Stimulated activated CD4-positive, alpha-beta T cell treated with anti-CD3 and anti-CD28 coated beads, Interleukin-15, amount 100 ng/mL, for 1 hour (primary cell): ENCODE measurements at places on chromosomes 2 and 18.

DNA sequence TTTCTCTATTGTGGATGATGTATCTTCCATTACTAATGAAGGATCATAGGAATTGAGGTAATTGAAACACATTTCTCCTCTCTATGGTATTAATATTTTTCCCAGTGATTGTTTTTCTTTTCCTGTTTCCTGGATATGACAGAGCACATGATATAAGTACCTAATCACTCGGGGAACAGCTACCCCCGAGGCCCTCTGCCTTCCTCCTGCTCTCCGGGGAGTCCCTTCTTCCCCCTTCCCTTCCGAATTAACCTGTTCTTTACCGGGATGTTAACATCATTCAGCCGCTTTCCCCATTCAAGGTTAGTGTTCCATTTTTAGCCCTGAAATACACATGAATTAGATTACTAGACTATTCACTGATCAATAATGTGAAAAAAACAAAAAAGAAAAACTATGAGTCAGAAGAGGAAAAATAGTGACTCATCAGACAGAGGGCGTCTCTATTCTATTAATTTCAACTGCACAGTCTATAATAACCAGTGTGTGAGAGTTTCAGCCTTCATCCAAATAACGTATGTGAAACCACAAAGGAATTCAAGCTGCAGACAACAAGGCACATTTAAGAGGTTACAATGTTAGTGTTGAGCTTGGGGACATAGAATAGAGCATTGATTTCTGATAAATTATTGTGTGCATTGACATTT lies 450.8 kb downstream of the DLGAP1 start:
- DNase-seq, result no peak

- DNase-seq, result no peak
Measured at GRCh38 chr2:949384-950079, 1.1 kb upstream of the SNTG2 start.

DNA sequence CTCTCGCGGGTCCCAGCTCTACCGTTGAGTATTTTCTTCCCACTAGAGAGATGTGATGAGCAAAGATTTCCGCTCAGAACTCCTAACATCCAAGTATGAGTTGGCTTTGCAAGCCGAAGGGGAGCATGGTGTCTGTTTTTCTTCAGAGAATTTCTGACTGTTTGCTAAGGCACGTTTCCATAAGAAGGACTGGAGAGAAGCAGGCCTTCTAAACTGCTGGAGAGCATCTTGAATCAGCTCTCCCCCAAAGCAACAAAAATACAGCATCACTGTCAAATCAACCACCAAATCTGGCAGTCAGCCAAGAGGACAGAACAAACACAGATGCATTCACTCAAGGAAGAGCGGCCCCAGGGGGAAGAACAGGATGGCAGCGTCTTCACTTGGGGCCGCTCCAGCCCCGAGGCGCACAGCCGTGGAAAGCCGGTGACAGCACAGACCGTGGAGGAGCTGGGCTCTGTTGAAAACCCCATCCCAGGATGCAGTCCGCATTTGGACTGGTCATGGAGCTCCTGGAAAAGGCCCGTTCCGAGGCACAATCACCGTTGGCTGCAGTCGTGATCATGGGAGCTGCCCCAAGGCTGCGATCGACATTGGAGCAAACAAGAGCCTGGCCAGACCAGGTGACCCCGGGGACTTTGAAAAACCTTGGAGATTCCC lies 101.4 kb downstream of the NFATC1 start:
- DNase-seq, result no peak

DNA sequence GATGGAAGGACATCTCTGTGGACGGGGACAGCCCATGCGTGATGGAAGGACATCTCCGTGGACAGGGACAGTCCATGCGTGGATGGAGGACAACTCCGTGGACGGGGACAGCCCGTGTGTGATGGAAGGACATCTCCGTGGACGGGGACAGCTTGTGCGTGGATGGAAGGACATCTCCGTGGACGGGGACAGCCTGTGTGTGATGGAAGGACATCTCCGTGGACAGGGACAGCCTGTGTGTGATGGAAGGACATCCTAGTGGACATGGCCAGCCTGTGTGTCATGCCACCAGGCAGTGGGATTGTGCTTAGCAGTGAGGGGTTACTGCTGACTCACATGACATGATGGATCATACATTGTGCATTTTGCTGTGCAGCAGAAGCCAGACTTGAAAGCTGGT lies 30.0 kb upstream of the NFATC1 start:
- no peak for DNase-seq

DNA sequence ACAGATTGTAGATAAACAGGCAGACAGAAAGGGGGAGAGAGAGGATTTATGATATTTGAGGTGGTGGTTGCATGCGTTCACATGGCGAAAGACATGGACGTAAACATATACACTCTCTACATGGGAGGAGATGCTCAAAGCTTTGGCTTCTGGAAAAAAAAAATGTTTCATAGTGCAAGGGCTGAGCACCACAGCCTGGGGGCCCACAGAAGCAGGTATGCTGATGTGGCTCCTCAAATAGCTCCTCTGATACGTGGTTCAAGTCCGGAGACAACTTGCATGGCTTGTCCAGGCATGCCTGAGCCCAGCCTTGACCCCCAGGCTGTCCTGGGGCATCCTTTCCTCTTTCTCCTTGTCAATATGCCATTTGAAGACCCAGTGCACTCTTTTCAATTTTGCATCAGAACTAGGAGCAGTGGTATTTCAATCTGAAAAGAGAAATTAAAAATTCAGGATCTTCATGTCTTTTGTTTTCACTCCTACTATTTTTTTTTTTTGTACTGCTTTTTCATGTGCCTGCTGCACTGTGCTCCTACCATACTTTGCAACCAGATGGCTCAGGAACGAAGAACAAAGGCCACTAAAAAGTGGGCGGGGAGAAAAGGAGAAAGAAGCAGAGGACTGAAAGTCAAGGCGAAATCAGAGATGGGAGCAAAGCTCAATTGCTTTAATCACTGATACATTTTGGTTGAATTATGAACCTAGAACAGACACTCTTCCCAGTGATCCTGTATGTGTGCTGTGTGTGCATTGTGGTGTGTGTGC lies 495.7 kb upstream of the TCF4 start:
- no peak for DNase-seq

- DNase-seq, result no peak
Measured at GRCh38 chr18:48927286-48928080, 23.3 kb downstream of the SMAD7 start.

DNA sequence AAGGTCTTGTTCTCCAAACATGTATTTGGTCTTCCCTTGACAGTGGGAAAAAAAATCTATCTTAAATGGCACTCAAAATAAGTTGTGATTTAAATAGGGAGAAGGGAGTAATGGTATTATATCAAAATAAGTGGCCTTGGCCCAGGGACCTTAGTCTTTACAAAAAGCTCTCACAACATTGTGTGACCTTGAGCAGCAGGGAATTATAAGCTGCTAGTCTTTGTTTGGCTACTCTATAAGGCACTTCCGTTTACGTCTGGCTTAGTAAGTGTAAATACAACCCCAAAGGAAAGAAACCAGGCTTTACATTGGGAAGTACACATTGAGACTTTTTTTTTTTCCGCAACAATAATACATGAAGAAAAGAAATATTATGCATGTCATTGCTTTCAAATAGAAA lies 734.0 kb upstream of the LINC00305 start:
- no peak for DNase-seq

DNA sequence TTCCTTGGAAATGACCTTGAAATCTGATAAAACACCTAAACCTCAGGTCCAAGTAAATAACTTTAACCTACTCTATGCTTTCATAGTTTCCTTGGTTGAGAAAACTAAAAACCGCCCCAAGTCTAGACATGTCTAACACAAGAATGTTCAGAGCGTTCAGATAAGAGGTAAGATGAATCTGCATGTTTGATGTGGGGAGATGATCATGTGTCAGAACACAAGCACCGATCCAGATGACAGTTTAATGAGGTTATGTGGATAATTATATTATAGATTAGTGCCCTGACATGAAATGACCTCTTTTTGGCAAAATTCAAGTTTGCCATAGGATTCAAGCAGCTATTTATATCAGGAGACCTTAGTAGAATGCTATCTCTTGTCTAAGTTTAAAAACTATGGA lies 729.8 kb upstream of the SOX11 start:
- no peak for DNase-seq

DNA sequence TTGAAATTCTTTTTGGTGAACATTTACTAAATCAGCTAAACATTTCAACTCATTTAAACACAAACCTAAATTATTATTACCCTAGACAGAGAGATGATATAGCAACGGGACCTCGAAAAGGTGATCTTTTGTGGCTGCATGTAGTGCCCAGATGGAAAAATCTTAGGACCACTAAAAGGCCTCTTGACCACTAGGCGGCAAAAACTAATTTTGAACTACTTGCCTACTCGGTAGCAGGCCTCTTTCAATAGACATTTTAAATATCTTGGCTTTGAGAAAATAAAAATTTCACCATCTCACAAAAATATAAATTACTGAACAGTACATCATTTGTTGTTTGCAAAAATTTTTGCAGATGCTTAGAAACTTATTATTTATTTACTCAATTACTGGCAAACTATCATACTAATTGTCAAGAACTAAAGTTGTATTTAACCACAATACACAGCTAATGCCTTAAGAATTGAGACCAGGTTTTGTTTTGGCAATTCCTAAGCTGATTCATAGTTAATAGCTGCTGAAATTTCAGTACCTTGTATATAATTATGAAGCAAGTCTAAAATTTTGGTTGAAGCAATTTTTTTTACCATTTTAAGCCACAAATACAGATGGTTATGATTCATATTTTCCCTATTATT lies 9.4 kb downstream of the COL3A1 start:
- no peak for DNase-seq

- no peak for DNase-seq
Measured at GRCh38 chr2:218221000-218221399, 4.0 kb downstream of the ARPC2 start.

- DNase-seq, result no peak
Measured at GRCh38 chr18:77560341-77560992, 310.8 kb downstream of the GALR1 start.

- no peak for DNase-seq
Measured at GRCh38 chr2:198143793-198144192, 339.4 kb downstream of the PLCL1 start.

GRCh38 chr18:3513481-3513880 lies 63.5 kb downstream of the TGIF1 start:
- no peak for DNase-seq

GRCh38 chr2:217934321-217935131 lies 68.3 kb downstream of the TNS1 start:
- no peak for DNase-seq

GRCh38 chr2:39723946-39724827 lies 54.9 kb downstream of the THUMPD2 start:
- no peak for DNase-seq

- DNase-seq, result no peak
Measured at GRCh38 chr18:11553098-11553940, 56.1 kb upstream of the SLC35G4 start.

DNA sequence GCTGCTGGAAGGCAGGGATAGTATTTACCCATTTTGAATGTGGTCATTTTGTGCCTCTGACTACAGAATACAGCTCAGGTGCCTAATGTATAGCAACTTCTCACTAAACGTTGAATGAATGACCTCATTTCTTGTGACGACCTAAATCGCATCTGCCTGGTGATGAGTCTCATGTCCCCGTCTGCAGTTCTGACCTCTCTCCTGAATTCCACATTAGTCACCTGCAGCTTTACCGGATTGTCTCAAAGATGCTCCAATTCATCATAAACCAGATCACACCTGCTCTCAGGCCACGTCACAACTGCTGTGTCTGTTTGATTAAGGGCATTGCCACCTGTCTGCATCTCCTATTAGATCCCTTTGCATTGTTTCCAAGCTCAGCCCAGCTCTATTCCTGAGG lies 133.6 kb upstream of the MYT1L start:
- DNase-seq, result no peak

- no peak for DNase-seq
Measured at GRCh38 chr2:166494140-166494624, at the start of gene SCN7A. Gene SCN7A (minus strand): TSS chr2:166494249. CDS start chr2:166477696, 16,553 bp downstream.

DNA sequence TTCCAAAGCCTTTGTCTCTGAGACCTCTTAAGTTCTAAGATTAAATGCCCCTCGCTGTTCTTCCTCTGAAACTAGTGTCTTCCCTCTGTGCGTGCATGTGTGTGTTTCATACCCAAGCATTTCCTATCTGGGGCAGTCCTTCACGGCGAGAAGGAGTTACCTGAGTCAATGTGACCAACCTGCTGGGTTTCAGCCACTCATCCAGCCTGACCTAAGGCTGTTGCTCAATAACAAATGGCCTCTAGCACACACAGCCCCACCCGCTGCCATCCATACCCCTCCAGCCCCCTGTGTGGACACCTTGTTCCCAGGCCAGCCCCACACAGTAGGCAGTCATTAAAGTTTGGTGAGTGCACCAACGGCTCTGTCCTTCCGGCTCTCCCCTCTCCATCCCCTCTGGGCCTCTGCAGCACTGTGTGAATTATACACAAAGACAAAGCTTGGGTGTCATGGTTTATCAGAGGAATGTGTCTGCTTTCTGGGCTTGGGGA lies 53.8 kb upstream of the FOSL2 start:
- no peak for DNase-seq

GRCh38 chr18:53665701-53666100 lies 558.8 kb downstream of the MBD2 start:
- no peak for DNase-seq

- DNase-seq, result no peak
Measured at GRCh38 chr2:10225291-10226037, 77.2 kb upstream of the HPCAL1 start.

GRCh38 chr18:39225373-39225772 lies 1659.8 kb upstream of the CELF4 start:
- DNase-seq, result no peak

DNA sequence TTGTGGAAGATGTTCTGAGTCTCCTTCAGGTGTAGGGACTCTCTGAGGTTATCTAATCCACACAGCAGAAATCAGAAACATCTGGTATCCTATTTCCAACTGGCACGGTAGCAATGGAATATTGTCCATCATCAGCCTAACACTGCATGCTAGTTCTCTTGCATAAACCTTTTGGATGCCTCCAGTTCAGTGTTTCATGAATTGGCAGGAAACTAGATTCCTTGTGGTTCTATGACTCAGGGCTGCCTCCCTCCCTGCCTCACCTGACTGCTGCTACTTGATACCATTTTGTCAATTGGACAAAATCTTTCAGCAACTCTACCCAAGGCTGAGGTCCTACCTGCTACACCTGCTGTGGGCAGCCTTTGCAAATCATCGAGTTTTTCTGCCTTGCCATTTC lies 130.9 kb downstream of the TPGS2 start:
- DNase-seq, result no peak

DNA sequence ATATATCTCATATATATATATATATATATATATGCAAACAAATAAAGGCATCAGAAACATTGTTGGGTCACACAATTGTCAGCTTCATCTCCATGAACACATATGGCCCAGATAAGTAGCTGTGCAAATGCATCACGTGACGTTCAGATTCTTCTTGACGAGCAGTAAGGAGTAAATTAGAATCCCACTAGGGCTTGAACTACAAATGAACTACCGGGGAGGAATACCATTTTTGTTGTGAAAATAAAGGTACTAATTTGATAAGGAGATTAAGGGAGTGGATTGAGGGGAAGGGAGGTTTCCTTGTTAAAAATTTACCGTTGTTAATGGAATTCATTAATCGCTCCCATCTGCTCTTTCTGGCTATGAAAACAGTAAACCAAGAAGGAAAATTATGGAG lies 186.5 kb upstream of the COPS8 start:
- DNase-seq, result no peak
